ACHN (cell line): ENCODE measurements at places on chromosomes 4 and X.

- DNase-seq: no peak
These were observed 302.2 kb downstream of the ARAP2 start for GRCh38 chr4:35942092-35942491.

DNA sequence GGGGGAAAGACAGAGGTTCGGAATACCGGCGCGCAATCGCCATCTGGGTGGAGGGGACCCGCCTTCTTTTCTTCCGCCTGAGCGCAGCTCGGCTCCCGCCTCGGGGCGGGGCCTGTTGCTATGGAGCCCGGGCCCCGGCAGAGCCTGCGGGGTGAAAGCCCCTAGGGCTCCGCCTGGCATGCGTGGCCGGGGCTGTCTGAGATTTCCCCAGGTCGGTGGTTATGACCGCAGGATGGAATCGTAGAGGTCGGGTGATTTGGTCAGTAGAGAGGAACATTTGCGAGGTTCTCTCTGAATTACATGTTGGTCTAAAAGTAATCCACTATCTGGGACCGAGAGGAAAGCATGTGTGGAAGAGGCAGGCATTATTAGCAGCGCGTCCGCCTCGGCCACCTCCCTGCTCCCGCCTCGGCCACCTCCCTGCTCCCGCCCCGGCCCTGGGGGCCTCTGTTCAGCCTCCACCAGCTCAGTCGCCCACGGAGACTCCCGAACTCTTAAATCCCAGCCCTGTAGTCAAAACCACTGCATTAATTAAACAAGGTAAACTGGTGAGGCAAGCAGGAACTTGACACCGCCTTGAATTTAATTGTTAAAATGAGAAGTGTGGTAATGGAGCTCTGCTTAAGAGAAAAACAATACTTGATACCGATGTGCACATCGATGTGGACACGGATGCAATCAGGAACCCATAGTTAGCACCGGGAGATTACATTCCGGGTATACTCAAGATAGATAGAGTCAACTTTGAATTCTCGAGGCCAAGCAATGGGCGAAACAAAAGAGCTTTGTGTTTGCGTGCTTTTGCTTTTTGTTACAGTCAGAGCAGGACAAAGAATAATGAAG, 45.2 kb downstream of the TRIM2 start:
- peak; percentile 86 for DNase-seq

DNA sequence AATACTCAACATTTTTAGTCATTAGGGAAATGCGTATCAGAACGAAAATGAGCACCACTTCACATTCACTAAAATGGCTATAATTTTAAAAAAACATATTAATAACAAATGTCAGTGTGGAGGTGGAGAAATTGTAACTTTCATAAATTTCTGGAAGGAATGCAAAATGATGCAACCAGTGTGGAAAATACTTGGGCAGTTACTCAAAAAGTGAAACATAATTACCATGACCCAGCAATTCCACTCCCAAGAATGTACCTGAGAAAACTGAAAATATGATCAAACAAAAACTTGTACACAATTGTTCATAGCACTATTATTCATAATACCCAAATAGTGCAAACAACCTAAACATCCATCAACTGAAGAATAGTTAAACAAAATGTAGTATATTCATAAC, 76.1 kb upstream of the FAM241A start:
- DNase-seq: no peak

GRCh38 chr4:42172128-42172790, 19.8 kb upstream of the BEND4 start:
- DNase-seq: no peak

- DNase-seq: no peak
These were observed 27.5 kb downstream of the RUFY3 start for GRCh38 chr4:70749313-70749712.

DNA sequence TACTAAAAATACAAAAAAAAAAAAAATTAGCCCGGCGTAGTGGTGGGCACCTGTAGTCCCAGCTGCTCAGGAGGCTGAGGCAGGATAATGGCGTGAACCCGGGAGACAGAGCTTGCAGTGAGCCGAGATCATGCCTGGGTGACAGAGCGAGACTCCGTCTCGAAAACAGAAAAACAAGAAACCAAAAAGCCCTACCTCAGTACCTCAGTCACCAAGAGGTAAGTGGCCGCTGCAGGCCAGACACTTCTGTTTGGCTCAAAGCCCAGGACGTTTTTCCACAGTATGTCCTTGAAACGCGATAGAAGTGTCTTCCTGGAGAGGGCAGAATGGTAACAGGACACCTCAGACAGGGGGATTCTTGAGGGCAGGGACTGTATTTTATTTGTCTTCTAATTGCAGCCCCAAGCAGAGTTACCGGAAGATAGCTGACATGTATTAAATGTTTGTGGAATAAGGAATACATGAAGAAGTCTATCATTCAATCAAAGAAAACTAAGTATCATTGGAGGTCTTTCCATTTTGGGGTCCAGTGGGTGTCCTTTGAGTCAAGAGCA, 63.6 kb downstream of the CLNK start:
- DNase-seq: no peak

GRCh38 chr4:138555108-138555507, 313.0 kb upstream of the SLC7A11 start:
- DNase-seq: no peak

DNA sequence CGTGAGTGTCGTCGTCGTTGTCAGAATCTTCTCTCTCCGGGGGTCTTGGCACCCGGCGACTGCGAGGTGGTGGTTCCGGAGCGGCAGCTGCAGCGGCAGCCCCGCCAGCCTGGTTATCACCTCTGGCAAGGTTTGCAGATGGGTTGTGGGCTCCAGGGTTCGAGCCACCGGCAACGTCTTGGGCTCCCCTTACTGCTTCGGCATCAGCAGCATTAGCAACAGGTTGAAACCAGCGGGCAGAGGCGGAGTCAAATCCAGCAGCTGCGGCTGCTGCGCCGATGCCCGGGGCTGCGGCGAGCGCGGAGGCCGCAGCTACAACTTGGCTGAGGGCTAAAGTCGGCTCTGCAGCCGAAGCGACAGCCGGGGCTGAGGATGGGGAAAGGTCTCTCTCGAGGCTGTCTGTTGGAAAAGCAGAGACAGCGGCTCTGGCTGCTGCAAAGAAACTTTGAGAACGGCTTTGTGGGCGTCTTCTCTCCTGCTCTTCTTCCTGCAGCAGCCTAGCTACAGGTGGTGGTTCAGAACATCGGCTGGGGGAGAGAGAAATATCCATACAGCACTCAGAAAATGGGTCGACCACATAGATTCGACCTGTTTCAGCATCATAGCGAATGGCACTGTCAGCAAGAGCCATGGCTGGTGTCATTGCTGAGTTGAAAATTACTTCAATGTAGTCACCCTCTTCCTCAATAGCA, 3.6 kb downstream of the IRS4 start:
- DNase-seq: no peak

DNA sequence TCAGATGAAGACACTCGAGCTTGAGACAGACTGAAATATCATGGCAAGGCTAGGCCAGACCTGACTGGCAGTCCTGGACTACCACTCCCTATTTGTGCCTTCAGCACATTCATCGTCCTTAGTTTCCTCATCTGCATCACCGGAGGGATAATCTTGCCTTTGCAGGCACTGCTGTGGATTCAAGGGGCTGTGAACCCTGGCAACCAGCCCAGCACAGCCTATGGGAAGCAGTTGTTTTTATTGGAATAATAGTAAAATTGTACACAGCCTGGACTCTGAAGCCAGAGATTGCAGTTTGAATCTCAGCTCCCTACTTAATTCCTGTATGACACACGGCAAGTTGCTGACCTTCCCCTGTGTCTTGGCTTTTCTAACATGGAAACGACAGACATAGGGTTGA, 161.0 kb downstream of the NSUN7 start:
- no peak for DNase-seq

DNA sequence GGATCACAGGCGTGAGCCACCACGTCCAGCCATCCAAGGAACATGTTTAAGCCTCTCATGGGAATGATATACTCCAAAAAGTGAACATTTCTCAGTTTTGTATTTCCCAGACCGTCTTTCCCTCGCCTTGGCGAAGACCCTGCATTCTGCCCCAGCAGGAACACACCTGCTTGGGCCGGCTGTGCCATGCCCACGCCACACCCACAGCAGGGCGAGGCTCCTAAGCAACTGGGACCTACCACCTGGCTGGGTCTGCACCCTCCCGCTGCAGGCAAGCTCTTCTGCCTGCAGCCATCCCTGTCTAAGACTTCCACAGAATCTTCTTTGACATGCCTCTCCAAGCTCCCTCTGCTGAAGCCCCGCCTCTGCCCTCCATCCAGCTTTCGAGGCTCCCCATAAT, 3.6 kb downstream of the CCNQ start:
- DNase-seq: no peak

DNA sequence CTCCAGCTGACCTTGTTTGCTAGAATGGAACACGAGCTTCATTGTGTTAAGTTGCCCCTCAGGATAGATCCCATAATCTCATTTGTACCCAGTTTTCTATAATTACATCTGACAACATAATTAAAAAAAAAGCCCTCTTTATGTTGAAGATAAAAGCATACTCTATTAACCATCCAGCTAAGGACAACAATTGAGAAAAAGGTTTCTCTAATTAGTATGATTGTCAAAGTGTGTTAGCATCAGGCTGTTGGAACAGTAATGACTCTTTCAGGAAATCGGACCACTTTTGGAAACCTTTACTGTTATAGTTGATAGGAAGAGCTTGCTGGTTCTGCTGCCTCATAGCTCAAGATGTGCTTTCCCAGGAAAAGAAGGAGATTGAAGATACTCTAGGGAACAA, 172.6 kb downstream of the FHIP1A start:
- no peak for DNase-seq

DNA sequence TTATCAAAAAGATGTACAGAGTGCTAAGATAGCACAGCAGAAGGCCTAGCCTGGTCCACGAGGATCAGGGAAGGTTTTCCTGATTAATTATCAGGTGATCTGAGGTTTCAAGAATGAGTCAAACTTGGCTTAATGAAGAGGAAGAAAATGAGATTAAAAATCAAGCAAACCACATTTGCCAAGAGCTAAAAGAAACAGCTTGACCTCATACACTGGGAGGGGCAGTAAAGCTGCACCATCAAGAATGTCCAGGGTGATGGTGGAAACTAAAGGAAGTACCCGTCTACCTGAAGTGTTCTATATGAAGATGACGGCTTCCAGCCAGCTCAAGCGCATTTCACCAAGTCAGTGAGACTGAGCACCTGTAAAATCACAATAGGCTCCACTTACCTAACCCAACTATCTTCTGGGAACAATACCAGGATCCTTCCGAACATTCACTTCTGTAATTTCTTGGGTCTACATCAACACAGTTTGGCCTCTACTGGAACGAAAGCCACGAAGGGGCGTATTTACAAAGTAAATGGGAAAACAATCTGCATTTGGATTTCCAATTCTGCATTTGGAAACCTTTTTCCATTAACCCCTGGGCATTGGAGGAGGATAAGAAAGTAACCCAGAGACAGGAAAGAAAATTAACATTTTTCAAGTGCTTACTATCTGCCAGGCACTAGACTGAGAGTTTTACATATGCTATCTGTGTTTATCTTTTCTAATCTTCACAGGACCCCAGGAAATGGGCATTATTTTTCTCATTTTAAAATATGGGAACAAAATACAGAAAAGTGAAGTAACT, 114.0 kb upstream of the DCLK2 start:
- DNase-seq: no peak

GRCh38 chrX:124829930-124830329, 483.6 kb downstream of the SH2D1A start:
- no peak for DNase-seq

DNA sequence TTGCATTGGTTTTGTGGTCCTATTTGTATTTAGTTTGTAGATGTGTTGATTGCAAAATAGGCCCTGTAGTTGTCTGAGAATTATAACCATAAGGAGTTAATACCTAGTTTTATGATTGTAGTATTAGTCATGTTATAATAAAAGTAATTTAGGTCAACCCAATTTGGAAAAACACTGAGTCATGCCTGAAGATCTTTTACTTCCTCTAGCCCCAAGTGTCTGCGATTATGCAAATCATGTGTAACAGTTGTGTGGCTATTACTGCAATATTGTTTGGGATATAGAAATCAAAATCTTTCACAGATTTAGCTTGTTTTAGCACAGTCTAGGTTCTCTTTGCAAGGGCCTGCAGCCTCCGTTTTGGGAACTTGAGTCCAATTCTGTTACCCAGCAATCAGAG, 12.6 kb downstream of the SRD5A3 start:
- no peak for DNase-seq

DNA sequence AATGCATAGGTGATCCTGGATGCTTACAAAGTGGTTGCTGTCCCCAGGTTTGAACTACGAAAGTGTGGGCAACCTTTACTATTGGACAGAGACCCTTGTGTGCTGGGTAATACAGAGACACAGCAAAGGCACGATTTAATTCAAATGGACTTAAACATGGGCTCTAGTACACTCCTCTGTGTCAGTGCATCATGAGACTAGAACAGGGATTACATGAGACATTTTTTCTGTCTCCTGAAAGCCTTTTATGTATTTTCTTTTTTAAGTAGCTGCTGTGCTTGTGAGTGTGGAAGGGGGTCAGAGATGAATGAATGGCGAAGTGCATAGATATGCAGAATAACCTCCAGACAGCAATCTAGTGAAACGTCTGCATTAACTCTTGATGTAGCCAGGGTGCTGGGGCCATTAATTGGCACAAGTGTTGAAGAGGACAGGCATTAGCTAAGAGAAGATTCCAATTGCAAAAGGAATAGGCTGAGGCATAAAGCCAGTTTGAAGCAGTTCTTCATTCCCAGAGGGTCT, 218.4 kb downstream of the STIM2 start:
- no peak for DNase-seq

- DNase-seq: peak; percentile 49
These were observed 2.4 kb upstream of the PCDH10 start for GRCh38 chr4:133146574-133147241.
